ENCODE measurements at places on chromosomes 13 and 19.
A peak's percentile ranks its signal among the peaks of the same experiment; 100 is the strongest.

- no peak overlapping the region for H3K4me3 ChIP-seq
- no peak overlapping the region for H3K27ac ChIP-seq
- DNase-seq = peak; percentile 91
- H3K4me1 ChIP-seq = no peaks in the 10 kb centered on the region
- no peaks in the 10 kb centered on the region for H3K36me3 ChIP-seq
These were observed 76.4 kb downstream of the SPACA7 start for GRCh38 chr13:112452380-112453206.

GRCh38 chr13:49369866-49370265, 74.0 kb downstream of the CAB39L start:
- H3K27me3 ChIP-seq = no peaks in the 10 kb centered on the region
- no peak overlapping the region for H3K4me3 ChIP-seq
- no peak overlapping the region for H3K27ac ChIP-seq
- peaks cover 15% of the 10 kb centered on the region for H3K4me1 ChIP-seq
- no peaks in the 10 kb centered on the region for H3K36me3 ChIP-seq
- no peak for DNase-seq

GRCh38 chr13:97215325-97215724, 6.8 kb upstream of the MBNL2 start:
- no peak overlapping the region for H3K4me3 ChIP-seq
- no peak for DNase-seq
- H3K27me3 ChIP-seq = no peaks in the 10 kb centered on the region
- H3K36me3 ChIP-seq = no peaks in the 10 kb centered on the region
- no peaks in the 10 kb centered on the region for H3K4me1 ChIP-seq

DNA sequence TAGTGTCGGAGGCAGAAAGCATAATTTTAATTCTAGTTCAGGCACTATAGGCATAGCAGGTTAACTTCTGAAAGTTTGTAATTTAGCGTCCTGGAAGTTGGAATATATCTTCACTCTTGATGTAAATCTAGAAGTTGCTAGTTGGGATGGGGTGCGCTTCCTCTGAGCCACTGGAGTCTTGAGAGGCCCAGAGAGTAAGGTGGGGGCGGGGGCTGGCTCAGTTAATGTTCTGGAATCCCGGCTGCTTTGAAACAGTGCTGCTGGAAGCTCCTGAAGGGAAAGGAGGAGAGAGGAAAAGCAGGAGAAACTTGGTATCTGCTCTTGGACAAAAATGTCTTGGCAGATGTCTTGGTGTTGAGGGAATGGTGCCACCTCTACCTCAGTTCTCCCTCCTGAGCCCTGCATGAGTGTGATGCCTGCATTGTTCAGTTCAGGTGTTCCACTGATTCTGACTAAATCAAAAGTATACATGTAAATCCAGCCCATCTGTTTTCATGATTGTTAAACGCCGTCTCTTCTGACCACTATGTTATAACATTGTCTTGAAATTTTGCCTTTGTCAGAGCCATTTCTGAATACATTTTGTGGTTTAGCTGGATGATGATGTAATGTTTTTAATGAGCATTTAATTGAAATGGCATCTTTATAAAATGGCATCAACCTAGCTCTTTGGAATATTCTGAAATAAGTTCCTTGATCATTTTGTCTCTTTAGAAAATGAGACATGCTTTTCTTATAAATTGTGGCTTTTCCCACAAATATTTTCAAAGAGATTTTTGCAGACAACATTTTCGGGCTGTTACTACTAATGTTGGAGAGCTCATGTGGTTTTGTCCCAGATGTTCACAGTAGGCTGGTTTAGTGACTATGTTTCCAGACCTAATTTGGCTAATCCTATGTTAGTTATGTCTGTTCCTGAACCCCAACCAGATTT, 202.7 kb downstream of the SHISA2 start:
- no peaks in the 10 kb centered on the region for H3K27me3 ChIP-seq
- no peaks in the 10 kb centered on the region for H3K4me1 ChIP-seq
- no peak overlapping the region for H3K4me3 ChIP-seq
- no peak for DNase-seq
- H3K36me3 ChIP-seq = no peaks in the 10 kb centered on the region
- no peak overlapping the region for H3K27ac ChIP-seq

DNA sequence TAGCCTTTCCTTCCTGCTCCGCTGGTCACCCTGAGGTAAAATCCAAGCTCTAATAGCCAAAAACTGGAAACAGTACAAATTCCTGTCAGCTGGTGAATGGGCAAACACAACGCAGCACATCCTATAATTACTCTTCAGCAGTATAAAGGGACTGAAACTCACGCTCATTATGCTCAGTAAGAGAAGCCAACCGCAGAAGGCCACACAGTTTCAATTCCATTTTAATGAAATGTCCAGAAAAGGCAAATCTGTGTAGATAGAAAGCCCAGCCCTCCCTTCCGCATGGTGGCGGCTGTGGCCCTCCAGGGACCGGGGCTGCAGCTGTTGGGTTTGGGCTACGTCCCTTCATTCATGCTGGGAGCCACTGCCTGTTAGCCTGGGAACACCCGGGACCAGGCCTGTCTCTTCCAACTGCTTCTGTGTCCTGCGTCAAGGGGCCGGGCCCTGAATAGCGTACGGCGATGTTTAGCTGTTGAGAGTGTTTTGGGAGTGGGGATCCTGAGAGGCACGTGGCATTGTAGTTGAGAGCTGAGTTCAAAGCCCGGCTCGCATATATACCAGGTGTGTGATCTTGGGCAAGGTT, 23.5 kb downstream of the NKPD1 start:
- H3K4me3 ChIP-seq = no peak overlapping the region
- H3K27me3 ChIP-seq = no peaks in the 10 kb centered on the region

DNA sequence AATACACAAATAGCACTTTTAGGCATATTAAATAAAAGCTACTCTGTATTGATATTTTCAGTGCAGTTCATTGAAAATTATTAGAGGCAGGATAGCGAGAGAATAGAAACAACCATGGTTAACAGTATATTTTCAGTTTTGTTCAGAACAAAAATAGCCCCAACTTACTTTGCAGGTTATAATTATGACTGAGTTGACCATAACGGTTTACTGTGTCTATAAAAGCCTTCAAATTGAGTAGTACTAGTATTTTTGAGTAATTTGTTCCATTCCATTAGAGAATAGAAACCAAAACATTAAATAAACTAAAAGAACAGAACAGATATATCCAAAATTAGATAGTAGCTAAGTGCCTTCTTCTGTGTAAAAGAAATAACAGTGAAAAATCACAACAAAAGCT, 1108.4 kb upstream of the PCDH20 start:
- no peaks in the 10 kb centered on the region for H3K4me1 ChIP-seq
- DNase-seq = no peak
- H3K36me3 ChIP-seq = no peaks in the 10 kb centered on the region
- no peak overlapping the region for H3K4me3 ChIP-seq

GRCh38 chr13:59374691-59375090, 789.0 kb downstream of the DIAPH3 start:
- DNase-seq = no peak
- H3K4me3 ChIP-seq = no peak overlapping the region
- H3K27ac ChIP-seq = no peak overlapping the region
- no peaks in the 10 kb centered on the region for H3K36me3 ChIP-seq
- no peaks in the 10 kb centered on the region for H3K27me3 ChIP-seq
- no peaks in the 10 kb centered on the region for H3K4me1 ChIP-seq

GRCh38 chr13:44806826-44807225, 182.4 kb downstream of the NUFIP1 start:
- no peaks in the 10 kb centered on the region for H3K27me3 ChIP-seq
- no peaks in the 10 kb centered on the region for H3K4me1 ChIP-seq
- DNase-seq = no peak
- H3K27ac ChIP-seq = no peak overlapping the region
- no peak overlapping the region for H3K4me3 ChIP-seq

DNA sequence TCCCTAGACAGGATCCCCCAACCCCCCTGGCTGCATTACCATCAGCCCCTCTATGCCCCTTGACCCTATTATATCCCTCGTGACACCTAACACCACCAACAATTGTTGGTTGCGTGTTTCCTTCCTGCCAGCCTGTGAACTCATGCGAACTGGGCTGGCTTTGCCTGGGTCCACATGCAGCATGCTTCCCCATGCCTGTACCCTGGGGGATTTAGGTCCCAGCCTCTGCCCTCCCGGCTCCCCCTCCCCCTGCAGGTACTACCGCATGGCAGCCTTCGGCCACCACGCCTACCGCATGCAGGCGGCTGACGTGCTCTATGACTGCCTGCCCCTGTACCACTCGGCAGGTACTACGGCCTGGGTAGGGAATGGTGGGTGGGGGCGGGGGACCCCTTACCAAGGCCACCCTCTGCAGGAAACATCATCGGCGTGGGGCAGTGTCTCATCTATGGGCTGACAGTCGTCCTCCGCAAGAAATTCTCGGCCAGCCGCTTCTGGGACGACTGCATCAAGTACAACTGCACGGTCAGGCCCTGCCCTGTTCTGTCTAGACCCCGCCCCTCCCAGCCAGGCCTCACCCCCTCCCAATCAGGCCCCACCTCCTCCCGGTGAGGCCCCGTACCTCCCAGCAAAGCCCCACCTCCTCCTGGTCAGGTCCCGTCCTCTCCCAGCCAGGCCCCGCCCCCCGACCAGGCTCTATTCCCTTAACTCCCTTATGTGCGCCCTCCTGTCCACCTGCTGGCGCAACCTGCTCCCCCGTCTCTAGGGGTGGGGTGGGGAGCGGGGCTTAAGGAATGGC, 18.5 kb downstream of the SLC27A1 start:
- no peak overlapping the region for H3K27ac ChIP-seq
- H3K4me1 ChIP-seq = peaks cover 15% of the 10 kb centered on the region
- no peaks in the 10 kb centered on the region for H3K27me3 ChIP-seq
- no peak overlapping the region for H3K4me3 ChIP-seq
- DNase-seq = no peak

DNA sequence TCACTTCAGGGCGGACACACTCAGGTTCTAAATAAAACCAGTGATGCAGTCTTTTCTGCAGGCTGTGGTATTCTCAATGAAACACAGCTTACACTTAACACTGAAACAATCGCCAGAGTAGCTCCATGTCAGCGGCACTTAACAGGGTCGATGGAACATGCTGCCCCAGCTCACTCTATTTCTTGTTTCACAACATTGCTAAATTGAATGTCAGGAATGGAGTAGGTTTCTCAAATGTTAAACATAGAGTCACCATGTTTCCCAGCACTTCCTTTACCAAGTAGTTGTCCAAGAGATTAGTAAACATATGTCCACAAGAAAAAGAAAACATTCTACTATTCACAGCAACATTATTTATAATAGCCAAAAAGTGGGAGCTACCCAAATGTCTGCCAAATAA, 306.9 kb downstream of the SLITRK6 start:
- no peaks in the 10 kb centered on the region for H3K27me3 ChIP-seq
- no peaks in the 10 kb centered on the region for H3K4me1 ChIP-seq
- no peak overlapping the region for H3K4me3 ChIP-seq
- no peaks in the 10 kb centered on the region for H3K36me3 ChIP-seq

- H3K27ac ChIP-seq = no peak overlapping the region
- no peaks in the 10 kb centered on the region for H3K36me3 ChIP-seq
- H3K4me3 ChIP-seq = no peak overlapping the region
- H3K27me3 ChIP-seq = no peaks in the 10 kb centered on the region
- DNase-seq = no peak
These were observed 27.7 kb downstream of the STK24 start for GRCh38 chr13:98549006-98549727.

GRCh38 chr19:46349311-46349993, 2.6 kb downstream of the PPP5C start:
- H3K36me3 ChIP-seq = peaks cover 13% of the 10 kb centered on the region
- H3K4me1 ChIP-seq = peaks cover 56% of the 10 kb centered on the region
- no peaks in the 10 kb centered on the region for H3K27me3 ChIP-seq
- no peak overlapping the region for H3K27ac ChIP-seq

GRCh38 chr19:42403586-42403985, 13.5 kb upstream of the CNFN start:
- no peak overlapping the region for H3K27ac ChIP-seq
- H3K27me3 ChIP-seq = no peaks in the 10 kb centered on the region
- H3K4me3 ChIP-seq = no peak overlapping the region
- DNase-seq = no peak

- no peaks in the 10 kb centered on the region for H3K27me3 ChIP-seq
- peaks cover 42% of the 10 kb centered on the region for H3K4me1 ChIP-seq
- DNase-seq = no peak
- no peak overlapping the region for H3K4me3 ChIP-seq
- no peak overlapping the region for H3K27ac ChIP-seq
These were observed 52.4 kb downstream of the LATS2 start for GRCh38 chr13:21009036-21009435.

GRCh38 chr13:101018720-101019119, 344.1 kb upstream of the TMTC4 start:
- no peak overlapping the region for H3K27ac ChIP-seq
- H3K4me1 ChIP-seq = no peaks in the 10 kb centered on the region
- no peak for DNase-seq
- H3K36me3 ChIP-seq = no peaks in the 10 kb centered on the region
- no peaks in the 10 kb centered on the region for H3K27me3 ChIP-seq
